Activated B cell treated with CpG ODN at 0.5 μM for 24 hours (primary cell): ENCODE measurements at places on chromosomes 1 and 21.

DNA sequence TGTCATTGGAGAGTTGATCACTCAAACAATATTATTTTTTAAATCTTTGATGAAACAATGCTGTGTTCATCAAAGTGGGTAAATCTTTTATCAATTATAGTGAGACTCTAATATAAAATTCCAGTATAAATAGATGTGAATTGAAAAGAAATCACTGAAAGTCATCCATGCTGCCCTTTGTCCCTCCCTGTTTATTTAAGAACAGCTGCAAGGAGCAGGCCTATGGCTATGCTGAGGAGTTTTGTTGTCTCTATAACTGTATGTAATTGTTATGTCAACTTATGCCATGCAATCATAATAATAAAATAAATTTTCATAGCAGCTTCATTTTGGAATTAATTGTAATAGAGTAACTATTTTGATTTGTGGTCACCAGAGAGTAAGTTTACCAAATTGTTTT, 1272.4 kb upstream of the ADGRL4 start:
- no peak for DNase-seq

DNA sequence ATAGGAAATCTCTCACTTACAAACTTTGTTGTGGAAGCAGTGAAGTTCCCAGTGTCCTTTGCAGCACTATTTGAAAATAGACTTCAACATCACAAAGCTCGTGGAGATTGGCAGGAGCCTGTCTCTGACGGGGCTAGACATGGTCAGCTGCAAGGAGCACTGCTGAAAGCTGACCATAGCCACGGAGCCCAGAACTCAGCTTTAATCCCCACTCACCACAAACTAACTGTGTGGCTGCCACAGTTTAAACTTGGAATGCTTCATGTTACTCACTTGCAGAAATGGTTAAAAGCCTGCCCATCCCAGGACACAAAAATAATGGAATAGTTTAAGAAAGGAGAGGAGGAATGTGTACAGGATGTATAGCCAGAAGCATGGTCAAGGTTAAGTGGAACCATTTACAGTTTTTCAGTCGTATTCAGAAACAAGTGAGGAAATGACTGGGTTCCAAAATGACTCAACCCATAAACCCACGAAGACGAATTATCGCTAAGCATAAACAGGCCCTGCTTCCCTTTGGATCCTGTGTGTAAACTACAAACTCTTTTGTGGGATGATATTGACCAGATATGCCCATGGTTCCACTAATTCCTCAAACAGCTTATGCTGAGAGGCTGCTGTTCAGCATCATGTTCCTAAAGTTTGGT, 18.2 kb downstream of the DNALI1 start:
- DNase-seq = no peak

- no peak for DNase-seq
Observed at GRCh38 chr1:93783876-93784275, 95.1 kb downstream of the DNTTIP2 start.

GRCh38 chr1:182556279-182556678, 32.8 kb downstream of the RNASEL start:
- DNase-seq = no peak

DNA sequence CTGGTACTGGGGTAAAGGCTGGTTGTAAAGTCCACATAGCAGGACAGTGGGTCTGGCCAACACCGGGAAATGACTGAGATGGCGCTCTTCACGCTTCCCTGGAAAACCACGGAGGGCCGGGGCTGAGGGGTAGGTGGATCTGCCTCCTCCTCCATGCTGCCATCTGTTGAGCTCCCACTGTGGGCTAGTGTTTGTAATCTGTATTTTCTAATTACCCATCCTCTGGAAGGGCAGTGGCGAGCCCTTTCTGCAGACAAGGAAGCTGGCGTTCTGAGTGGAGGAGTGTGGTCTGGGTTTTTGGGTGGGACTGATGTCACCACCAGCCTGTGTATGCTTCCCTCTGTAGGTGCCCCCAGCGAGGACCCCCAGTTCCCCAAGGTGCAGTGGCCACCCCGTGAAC, 34.1 kb upstream of the LHX4 start:
- DNase-seq = no peak

DNA sequence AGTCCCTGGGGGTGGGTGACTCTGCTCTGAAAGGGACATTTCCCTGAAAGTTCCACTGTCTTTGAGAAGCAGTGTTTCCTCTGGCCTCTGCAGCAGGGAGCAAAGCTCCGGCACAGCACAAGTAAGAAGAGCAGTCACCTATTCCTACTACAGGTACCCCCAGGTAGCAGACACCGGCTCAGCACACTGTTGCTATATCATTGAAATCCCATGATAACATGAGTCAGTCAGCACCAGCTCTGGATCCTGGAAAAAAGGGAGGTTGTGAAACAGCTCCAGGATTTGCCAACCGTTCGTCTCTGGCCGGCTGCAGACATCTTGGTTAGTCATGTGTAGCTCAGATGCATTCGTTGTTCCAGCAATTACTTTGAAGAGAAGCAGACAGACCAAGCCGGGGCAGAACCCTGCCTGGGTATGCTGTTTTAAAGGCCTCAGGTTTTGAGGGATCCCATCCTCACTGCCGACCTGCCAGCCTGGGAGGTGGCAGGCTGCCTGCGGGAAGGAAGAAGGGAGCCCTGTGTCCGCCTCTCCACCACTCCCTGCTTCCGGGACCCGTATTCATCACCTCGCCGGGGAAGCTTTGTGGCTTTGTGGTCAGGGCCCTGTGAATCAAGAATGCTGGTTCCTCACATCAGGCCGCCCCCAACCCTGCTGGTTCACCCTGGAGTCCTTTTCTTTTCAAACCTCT, 139.2 kb downstream of the CLIC6 start:
- DNase-seq = no peak
